ENCODE measurements at places on chromosomes 5 and 9. TPM values are rescaled to one million over a fixed set of nuclear protein-coding genes. Genes with fewer than 3 reads are reported as not detected.

Gene STOM
- 87.4 TPM for total RNA-seq

Gene TAS2R1
- not detected for total RNA-seq

Gene BSPRY
- 10.6 TPM for total RNA-seq

Gene IFNB1
- 0.61 TPM for total RNA-seq

Gene PRLR
- total RNA-seq: not detected

Gene SLC31A2
- 4.7 TPM for total RNA-seq

Gene FASTKD3
- total RNA-seq: 14.8 TPM

Gene KCNN2
- total RNA-seq: not detected

Gene C9orf50
- total RNA-seq: not detected

Gene CHSY3
- total RNA-seq: not detected

Gene HOMER1
- total RNA-seq: 2.3 TPM

Gene DIPK1B
- total RNA-seq: not detected

Gene LHX2
- total RNA-seq: not detected

Gene TRPM3
- not detected for total RNA-seq

Gene SH2D3C
- total RNA-seq: 64.6 TPM

Gene LHX3
- not detected for total RNA-seq

Gene CNOT6
- 37.5 TPM for total RNA-seq

Gene MYORG
- 4.7 TPM for total RNA-seq

Gene AIF1L
- 0.34 TPM for total RNA-seq

Gene OTP
- total RNA-seq: not detected

Gene ADAMTS6
- 4.3 TPM for total RNA-seq

Gene TLE1
- total RNA-seq: 0.91 TPM

Gene PCDHB5
- not detected for total RNA-seq

Gene GRM6
- not detected for total RNA-seq

Gene MAMDC4
- total RNA-seq: 16.6 TPM

Gene IL31RA
- total RNA-seq: not detected

Measured in activated naive CD8-positive, alpha-beta T cell treated with anti-CD3 and anti-CD28 coated beads, Interleukin-2, amount 10 ng/mL, durations not matched to agents 7 days and 5 days (primary cell).